HepG2 (cell line): ENCODE measurements at places on chromosomes 3 and 15. TPM values are rescaled to one million over a fixed set of nuclear protein-coding genes. Genes with fewer than 3 reads are reported as not detected.

ANKUB1 gene
- not detected in 2 replicates for total RNA-seq

GRCh38 chr3:177196008-177196455, 1.2 kb downstream of the TBL1XR1 start:
- H3K4me3 ChIP-seq: peak overlapping the region; percentile 98
- H3K36me3 ChIP-seq: no peaks in the 10 kb centered on the region
- no peaks in the 10 kb centered on the region for H3K27me3 ChIP-seq
- H3K27ac ChIP-seq: peak overlapping the region; percentile 98
- H3K4me1 ChIP-seq: peaks cover 44% of the 10 kb centered on the region

CLSTN2 gene
- not detected in 2 replicates for total RNA-seq

ACKR2 gene
- total RNA-seq: 1.1 TPM in 2 replicates

DNA sequence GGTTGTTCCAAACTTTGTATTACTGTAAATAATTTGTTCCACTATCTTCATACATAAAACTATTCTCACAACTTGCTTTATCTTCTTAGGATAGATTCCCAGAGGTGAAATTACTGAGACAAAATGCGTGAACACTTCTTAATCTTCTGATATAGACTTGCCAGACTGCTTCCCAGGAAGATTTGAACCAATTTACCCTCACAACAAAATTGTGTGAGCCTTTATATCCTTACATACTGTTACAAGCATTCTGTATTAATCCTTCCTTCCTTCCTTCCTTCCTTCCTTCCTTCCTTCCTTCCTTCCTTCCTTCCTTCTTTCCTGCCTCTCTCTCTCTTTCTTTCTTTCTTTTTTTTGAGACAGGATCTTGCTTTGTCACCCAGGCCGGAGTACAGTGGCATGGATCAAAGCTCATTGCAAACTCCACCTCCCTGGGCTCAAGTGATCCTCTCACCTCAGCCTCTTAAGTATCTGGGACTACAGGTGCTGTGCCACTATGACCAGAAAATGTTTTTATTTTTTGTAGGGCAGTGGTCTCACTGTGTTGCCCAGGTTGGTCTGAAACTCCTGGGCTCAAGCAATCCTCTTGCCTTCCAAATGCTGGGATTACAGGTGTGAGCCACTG, 57.1 kb upstream of the SSR3 start:
- H3K27ac ChIP-seq: no peak overlapping the region
- no peak for DNase-seq
- no peak overlapping the region for H3K4me3 ChIP-seq

SAMMSON gene
- total RNA-seq: not detected in 2 replicates

HCN4 gene
- not detected in 2 replicates for total RNA-seq
